Upper lobe of right lung (tissue), 1 donor: ENCODE measurements at places on chromosomes 2 and 18. TPM values are rescaled to one million over a fixed set of nuclear protein-coding genes. Genes with fewer than 3 reads are reported as not detected.

The CFAP53 gene
- total RNA-seq: not detected

The LHCGR gene
- total RNA-seq: not detected

The KLHL41 gene
- 0.61 TPM for total RNA-seq

DNA sequence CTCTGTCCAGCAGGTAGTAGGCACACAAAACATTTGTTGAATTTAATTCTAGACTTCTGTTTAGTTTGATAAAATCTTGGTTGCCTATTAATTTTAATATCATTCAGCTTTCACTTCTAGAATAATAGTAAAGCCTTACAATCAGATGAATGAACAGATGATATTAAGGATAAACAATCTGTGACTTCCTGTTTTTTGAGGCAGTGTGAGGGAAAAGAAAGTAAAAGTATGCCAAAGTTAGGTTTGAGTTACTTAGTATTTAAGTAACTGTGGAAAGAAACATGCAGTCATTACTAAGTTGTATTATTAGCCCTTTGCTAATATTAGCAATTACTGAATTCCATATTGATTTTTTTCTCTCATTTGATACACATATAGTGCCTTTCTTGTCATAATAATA, 31.5 kb downstream of the EPB41L5 start:
- no peak overlapping the region for H3K27ac ChIP-seq
- H3K36me3 ChIP-seq: no peaks in the 10 kb centered on the region
- no peak for DNase-seq
- no peaks in the 10 kb centered on the region for H3K27me3 ChIP-seq

DNA sequence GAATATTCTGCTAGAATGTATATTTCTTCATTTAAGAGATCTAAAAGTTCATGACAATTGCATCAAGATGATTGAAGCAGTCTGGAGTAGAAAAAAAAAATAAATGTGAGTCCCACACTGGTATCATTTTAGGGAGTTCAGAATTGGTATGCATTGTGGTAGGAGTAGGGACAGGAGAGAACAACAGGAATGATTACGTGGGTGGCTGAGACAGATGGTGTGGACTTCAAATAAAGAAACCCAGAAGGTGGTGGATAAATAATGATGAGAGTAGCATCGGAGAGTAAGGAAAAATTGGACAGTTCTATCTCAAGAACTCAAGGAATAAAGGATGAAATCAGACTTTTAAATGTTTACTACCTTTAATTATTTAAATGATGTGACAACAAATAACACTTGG, 289.6 kb downstream of the GALNT13 start:
- no peaks in the 10 kb centered on the region for H3K4me1 ChIP-seq
- no peak for DNase-seq
- no peak overlapping the region for H3K4me3 ChIP-seq
- no peak overlapping the region for H3K27ac ChIP-seq
